ENCODE measurements at places on chromosomes 11 and 22.

- DNase-seq, result peak; percentile 57
These were observed 897 bp downstream of the MAP6 start for GRCh38 chr11:75667831-75668450.

DNA sequence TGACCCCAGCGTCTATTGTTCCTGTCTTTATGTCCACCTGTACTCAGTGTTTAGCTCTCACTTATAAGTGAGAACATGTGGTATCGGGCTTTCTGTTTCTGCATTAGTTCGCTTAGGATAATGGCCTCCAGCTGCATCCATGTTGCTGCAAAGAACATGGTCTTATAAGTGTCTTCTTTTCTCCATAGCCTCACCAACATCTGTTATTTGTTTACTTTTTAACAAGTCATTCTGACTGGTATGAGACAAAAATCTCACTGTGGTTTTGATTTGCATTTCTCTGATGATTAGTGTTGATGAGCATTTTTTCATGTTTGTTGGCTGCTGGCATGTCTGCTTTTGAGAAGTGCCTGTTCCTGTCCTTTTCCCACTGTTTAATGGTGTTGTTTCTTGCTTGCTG is 21.7 kb upstream of the SLN start:
- no peak for DNase-seq

GRCh38 chr22:19970479-19971275 is 29.1 kb upstream of the TXNRD2 start:
- DNase-seq, result peak; percentile 66

- DNase-seq, result no peak
These were observed 73.9 kb downstream of the SCUBE1 start for GRCh38 chr22:43269246-43269645.

DNA sequence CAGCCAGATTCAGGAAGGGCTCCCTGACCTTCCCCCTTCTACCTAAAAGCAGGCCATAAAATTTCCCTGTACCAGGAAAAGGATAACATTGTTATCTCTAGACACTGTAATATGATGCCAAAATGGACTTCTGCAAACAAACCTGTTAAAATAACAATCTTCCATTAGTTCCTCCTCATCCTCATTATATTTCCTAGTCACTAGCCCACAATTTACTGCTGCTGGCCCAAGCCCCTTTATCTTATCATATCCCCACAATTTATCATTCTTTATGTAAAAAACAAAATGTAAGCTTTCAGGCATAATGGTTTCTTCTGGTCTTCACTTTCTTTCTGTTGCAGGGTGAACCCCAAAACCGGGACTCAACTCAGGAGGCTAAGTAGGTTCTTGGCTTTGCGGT is 1132.1 kb upstream of the CNTN5 start:
- DNase-seq, result no peak

GRCh38 chr22:40975366-40975765 is 24.2 kb downstream of the RBX1 start:
- no peak for DNase-seq

GRCh38 chr11:63165706-63166310 is 21.8 kb upstream of the SLC22A24 start:
- DNase-seq, result no peak

DNA sequence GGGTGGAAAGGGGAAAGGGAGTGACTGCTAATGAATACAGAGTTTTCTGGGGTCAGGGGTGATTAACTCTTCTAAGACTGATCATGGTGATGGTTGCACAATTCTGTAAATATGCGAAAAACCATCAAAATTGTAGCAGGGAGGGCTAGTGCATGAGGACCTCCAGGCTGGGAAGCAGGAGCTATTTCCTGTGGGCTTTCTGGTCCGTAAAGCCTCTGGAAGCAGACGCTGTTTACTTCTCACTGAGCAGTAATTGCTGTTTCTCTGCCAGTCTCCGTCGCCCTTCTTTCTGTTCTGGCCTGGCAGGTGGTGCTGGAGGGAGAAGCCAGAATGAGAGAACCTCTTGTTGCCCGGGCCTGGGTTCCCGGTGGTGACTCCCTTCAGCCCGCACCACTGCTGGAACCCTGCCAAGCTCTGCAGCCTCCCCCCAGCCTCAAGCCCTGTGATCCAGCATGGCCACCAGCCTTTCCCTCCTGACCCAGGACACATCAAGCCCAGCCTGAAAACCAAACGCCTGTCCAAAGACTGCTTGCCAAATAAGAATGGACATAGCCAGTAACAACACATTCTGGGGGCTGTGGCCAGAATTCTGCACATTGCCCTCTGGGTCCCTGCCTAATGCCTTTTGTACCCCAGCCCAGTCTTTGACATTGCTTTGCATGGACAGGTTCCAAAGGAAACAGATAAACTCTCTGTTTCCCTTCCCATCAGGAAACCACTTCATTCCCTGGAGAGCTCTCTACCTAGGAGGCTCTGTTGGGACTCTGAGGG is 201.0 kb upstream of the NAV2 start:
- no peak for DNase-seq

- no peak for DNase-seq
These were observed 37.3 kb downstream of the GALNT18 start for GRCh38 chr11:11584530-11584810.
